ENCODE measurements at places on chromosomes 12 and 14.

DNA sequence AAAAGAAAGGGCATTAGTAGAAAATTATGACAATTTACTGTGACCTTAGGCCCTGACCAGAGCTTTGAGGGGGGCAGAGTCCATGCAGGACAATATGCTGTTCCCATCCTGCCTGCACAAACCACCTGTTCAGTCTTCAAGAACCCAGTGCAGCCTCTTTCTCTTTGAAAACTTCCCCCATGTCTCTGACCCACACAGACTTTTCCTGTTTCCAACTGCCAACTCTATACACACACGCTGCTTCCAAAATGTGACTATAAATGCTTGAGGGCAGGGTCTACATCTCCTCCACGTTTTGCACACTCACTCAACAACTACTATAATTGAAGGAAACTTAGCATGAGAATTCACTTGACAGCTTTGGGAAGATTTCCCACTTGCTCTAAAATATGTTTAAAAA lies 36.6 kb upstream of the SYCP3 start:
- DNase-seq, result no peak

DNA sequence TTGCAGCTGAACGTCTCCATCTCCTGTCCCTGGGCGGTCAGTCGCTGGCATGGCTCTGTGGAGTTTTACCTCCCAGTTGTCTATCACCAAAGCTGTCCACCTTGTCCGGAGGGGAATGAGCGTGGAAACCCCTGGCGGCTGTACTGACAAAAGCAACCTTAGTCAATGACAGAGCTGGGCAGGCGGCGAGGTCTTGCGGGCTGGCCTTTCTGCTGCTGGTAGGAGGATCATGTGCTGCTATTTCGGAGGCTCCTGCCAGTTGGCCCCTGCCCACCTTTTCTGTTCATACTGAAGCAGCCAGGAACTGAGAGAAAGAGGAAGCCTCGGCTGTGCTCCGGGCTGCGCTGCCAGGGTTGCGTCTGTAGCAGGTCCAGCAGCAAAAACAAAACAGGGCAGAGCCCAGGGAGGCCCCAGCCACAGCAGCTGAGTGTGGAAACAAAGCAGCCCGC lies 57.7 kb downstream of the HMGA2 start:
- peak; percentile 7 for DNase-seq

DNA sequence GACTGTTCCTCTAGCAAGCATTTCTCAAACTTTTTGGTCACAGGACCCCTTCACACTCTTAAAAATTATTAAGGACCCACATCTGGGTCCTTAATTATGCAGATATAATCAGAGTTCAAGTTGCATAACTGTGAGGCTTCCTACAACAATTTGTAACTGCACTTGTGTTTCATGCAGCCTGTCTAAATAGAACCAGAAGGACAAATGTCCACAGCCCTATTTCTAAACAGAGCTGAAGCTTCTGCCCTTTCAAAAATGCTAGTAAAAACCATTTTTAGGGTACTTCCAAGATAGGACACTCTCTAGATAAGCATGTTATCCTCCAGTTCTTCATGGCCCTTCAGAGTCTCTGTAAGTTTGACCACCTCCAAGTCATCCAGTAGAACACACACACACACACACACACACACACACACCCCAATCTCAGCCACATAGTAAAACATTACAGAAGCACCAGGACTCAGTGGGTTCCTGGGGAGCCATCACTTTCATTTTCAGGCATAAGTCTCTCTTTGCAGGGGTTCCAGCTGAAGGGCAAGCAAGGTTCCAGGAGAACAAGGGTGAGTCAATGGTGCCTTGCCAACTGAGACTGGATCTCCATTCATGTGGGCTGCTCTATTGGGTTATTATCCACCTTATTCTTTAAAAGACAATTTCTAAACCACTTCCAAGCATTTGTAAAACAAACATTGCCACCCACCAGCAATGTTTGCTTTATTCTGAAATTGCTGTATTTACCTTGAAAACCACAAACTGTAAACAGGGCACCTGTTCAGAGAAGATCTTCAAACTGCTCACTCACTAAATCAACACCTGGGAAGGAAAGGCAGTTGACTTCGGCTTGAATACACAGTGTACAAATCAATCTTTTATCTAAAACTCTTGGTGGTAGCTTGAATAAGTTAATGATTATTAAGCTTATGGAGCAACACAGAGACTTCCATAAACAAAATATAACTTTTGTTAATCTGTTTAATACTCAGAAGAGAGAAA lies 64.1 kb downstream of the ITPR2 start:
- no peak for DNase-seq

- no peak for DNase-seq
Observed at GRCh38 chr12:65511134-65511834, 232.8 kb downstream of the MSRB3 start.

- peak; percentile 58 for DNase-seq
Observed at GRCh38 chr14:75549169-75549568, 26.9 kb downstream of the BATF start.

DNA sequence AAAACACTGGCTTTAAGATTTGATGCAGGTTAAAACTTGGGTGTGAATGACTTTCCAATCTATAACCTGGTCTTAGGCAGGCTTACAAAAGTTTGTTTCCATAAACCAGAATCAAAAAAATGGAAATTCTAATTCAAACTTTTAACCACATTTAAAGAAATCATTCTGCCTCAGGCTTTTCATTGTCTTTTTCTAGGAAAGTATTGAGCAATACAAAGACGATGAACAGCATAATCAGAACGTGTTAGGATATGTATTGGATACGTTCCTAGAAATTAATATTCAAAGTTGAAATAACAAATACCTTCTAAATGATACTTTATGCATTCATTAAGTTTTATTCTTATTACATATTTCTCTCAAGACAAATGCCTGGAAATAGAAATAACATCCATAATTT lies 172.9 kb downstream of the CEP128 start:
- no peak for DNase-seq

- no peak for DNase-seq
Observed at GRCh38 chr12:103933237-103933636, 3.0 kb downstream of the HSP90B1 start.

DNA sequence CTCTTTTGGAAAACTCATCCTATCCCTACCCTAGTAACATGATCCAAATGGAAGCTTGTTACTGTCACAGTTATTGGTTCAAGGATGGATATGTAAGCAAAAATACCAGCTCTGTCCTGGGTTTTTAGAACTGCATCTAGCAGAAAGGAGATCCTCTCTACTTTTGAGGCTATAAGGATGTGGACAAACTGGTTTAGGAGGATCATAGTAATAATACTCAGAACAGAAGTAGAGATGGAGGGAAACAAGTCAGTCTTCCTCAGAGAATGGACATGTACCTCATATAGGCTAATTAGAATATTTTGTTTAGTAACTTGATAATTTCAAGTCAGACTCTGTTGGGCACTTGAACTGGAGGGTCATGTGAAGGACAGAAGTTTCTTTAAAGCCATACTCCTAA lies 26.6 kb downstream of the FUT8 start:
- DNase-seq, result no peak

- DNase-seq, result no peak
Observed at GRCh38 chr12:3802721-3803120, 49.8 kb upstream of the CRACR2A start.

DNA sequence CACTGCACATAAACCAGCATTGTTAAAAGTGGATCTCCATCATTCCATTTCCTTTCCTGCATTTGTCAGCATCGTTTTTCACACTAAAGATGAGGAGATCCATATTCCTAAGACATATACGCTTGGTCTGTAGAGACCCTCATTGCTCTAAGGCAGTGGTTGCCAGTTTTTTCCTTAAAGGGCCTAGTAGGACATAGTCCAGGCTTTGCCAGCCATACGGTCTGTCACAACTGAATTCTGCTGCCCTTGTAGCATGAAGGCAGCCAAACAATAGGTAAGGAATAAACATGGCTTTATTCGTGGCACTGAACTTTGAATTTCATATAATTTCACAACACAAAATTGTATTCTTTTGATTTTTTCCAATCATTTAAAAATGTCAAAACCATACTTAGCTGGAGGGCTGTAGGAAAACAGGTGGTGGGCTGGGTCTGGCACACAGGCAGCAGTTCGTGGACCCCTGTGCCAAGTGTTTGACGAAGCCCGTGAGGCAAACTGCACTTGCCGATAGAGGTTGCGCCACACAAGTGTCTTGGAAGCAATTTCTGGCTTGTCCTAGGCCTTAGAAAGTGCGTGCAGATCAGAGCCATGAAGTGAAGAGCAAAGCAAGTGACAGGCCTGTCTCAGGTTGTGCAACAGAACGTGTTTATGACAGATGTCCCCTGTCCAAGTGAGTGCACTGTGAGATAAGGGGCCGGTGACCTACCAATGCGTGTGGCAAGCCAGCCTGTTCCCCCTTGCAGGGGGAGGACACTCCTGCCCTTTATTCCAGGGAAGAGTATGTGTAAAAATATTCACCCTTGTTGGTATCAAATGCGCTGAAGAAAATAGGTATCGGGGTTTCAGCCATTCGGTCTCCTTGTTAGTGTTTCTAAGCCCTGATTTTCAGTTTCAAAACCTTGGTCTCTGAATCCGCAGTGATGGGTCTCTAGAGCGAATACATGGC lies 916 bp upstream of the CHPT1 start:
- peak; percentile 28 for DNase-seq

GRCh38 chr12:93972411-93973208 lies 175.8 kb upstream of the PLXNC1 start:
- no peak for DNase-seq

GRCh38 chr12:57161491-57161890 lies 14.1 kb upstream of the LRP1-AS start:
- no peak for DNase-seq

- DNase-seq, result peak; percentile 45
Observed at GRCh38 chr14:68379510-68380328, 413.1 kb downstream of the ZFP36L1 start.

- no peak for DNase-seq
Observed at GRCh38 chr14:52310541-52310940, 3.6 kb upstream of the PTGER2 start.

- DNase-seq, result no peak
Observed at GRCh38 chr12:45077251-45077650, 26.4 kb upstream of the DBX2 start.

DNA sequence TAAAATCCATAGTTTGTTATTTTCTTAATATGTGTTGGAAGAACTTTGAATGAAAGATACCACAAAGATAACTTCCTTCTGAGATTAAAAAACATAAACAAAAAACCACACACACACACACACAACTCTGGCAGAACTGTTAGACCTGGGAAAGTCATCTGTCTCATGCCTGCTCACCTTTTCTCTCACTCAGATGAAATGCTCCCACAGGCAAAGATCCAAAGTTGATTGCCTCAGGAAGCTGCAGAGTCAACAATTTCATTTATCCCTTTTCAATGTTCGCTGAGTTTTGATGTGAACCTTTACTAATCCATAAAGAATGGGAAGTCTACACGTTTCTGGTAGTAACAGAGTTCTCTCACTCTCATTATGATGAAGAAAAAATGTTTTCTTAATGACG lies 112.0 kb downstream of the DENND5B start:
- no peak for DNase-seq

- DNase-seq, result no peak
Observed at GRCh38 chr12:22781339-22781738, 156.4 kb downstream of the ETNK1 start.

- no peak for DNase-seq
Observed at GRCh38 chr14:32366256-32366879, 37.3 kb downstream of the AKAP6 start.

Measured in activated naive CD4-positive, alpha-beta T cell treated with anti-CD3 and anti-CD28 coated beads for 36 hours (primary cell).